ENCODE measurements at places on chromosomes 5 and 9.
A peak's percentile ranks its signal among the peaks of the same experiment; 100 is the strongest.

- DNase-seq: no peak
These were observed 272.2 kb downstream of the PRELID2 start for GRCh38 chr5:145562931-145563330.

- peak; percentile 69 for DNase-seq
These were observed 9.1 kb downstream of the EGFL7 start for GRCh38 chr9:136671646-136672430.

- DNase-seq: no peak
These were observed 187.1 kb downstream of the ARHGEF28 start for GRCh38 chr5:73812962-73813588.

GRCh38 chr5:179120421-179120861 is 60.3 kb downstream of the ZNF354C start:
- DNase-seq: no peak

- DNase-seq: no peak
These were observed 123.3 kb downstream of the SUSD1 start for GRCh38 chr9:112051812-112052211.
